ENCODE measurements at places on chromosomes 12 and 14.

- no peak for DNase-seq
These were observed 320.5 kb downstream of the CACNA1C start for GRCh38 chr12:2373307-2373706.

- DNase-seq: no peak
These were observed 130.6 kb upstream of the SINHCAF start for GRCh38 chr12:31456562-31456961.

DNA sequence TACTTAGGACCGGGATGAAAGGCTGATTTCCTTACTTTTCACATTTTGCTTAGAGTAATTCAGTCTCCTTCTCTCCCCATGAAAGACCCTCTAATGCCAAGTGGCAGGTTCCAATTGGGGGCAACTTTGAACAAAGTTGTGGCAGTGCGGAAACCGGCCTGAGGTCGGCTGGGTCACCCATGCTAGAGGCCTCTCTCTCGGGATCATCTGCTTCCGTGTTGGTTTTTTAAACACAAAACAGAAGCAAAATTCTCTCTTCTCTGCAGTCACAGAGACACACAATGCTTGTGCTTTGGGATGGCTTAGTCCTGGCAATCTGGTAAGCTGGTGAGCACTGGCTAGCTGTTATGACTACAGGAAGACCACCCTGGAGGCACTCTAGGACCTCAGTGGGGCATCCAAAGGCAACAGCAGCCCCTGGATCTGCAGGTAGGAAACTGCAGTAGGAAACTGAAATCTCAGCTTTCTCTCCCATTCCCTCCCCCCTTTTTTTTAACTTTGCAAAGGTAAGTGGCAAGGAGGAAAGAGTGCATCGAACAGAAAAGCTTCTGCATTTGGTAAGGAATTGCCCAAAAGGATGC, 102.1 kb downstream of the BCL11B start:
- DNase-seq: no peak

GRCh38 chr14:72810201-72810600, 83.7 kb downstream of the DPF3 start:
- no peak for DNase-seq

GRCh38 chr14:35212471-35213142, 79.6 kb upstream of the PSMA6 start:
- no peak for DNase-seq

GRCh38 chr14:101723061-101723595, 38.4 kb upstream of the PPP2R5C start:
- DNase-seq: no peak

DNA sequence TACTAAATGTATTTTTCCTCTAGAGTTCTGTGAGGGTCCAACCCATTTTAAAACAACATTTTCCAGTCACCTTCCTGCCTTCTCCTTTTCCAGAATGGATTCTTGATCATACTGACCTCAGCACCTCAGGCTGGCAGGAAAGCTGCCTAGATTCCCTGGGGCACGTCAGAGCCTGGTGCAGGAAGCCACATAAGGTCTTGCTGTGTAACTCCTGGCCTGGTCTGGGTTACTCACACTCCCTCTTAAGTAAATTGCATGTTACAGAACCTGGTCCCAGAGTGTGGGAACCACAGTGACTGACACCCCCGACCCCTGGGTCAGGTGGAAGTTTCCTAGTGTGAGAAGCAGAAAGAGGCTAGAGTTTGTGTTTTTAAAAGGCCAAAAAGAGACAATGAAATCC, 209.8 kb downstream of the SPTSSA start:
- DNase-seq: no peak

GRCh38 chr12:67426067-67426466, 156.9 kb downstream of the CAND1 start:
- no peak for DNase-seq

DNA sequence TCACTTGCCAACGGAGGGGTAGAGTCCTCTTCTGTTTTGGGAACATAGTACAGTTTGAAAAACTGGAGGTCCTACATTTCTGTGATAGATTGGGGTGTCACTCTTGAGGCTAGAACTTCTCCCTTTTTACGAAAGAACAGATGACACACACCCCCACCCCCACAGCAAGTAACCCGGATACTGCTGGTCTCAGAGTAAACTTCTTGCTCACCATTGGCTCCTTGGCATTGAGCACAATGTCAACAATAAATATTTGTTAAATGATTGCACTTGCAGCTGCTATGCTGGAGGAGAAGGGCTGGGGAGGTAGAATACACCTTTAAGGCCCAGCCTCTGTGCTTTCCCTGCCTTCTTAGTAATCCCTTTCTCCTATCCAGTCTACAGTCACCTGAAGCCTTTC, 149.8 kb downstream of the TGFB3 start:
- no peak for DNase-seq

- no peak for DNase-seq
These were observed 20.4 kb downstream of the EIF2B2 start for GRCh38 chr14:75023108-75023507.

DNA sequence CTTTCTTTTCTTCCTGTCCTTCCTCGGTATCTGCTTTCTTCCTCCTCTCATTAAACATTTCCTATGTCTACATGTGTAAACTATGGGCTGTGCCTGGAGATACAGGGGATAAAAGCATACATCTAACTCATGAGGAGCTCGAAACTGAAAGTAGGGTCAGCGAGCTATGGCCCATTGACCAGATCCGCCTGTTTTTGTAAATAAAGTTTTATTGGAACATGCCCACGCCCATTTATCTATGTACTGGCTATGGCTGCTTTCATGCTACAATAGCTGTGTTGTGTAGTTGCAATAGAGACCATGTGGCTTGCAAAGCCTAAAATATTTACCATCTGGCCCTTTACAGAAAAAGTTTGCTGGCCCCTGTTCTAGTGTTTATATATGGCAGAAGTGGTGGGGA, 500.8 kb upstream of the GARIN6 start:
- DNase-seq: no peak

- DNase-seq: no peak
These were observed 84.8 kb downstream of the DPF3 start for GRCh38 chr14:72809063-72809462.

GRCh38 chr12:30779578-30779977, 24.8 kb upstream of the CAPRIN2 start:
- DNase-seq: no peak

GRCh38 chr12:77133566-77133965, 68.2 kb upstream of the E2F7 start:
- no peak for DNase-seq

DNA sequence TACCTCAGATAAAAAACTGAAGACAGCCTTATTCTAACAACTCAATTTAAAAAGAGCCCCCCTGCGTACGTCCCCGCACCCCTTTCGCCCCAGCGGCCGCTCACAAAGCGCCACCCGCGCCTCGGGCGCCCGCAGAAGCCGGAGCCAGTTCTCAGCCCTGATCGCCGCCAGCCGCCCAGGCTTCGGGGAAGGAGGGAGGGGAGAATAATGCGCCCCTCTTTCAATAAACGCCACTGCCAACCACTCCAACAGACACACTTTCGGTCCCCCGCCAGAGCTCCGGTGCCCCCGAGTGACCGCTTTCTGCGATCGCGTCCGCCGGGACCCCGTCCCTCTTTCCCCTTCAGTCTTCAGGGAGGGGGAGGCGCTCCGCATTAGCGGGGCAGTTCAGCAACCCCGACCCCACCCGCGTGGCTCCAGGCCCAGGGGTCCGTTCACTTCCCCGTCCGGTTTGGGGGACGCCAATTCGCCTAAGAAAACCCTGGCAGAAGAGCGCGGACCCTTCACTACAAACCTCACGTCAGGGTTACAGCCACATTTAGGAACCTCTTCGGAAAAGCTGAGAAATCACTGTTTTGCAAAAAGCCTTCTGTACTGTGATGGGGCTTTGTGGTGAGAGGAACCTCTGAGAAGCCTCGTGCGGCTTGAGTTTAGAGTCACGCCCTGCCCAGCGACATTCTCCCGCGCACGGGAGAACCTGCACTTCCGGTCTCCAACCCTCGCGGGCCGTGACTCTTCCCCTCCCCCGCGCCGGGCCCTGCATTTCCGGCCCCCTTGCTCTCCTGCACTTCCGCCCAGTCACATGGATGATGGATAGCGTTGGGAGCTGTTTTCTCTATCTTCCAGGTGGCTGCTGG, 18.7 kb downstream of the FOXG1 start:
- DNase-seq: peak; percentile 93

GRCh38 chr14:104321802-104322130, 183.4 kb downstream of the KIF26A start:
- no peak for DNase-seq

- DNase-seq: no peak
These were observed 1.3 kb downstream of the MAX start for GRCh38 chr14:65100922-65101541.

GRCh38 chr12:52436000-52436827, 2.0 kb upstream of the KRT75 start:
- DNase-seq: no peak

DNA sequence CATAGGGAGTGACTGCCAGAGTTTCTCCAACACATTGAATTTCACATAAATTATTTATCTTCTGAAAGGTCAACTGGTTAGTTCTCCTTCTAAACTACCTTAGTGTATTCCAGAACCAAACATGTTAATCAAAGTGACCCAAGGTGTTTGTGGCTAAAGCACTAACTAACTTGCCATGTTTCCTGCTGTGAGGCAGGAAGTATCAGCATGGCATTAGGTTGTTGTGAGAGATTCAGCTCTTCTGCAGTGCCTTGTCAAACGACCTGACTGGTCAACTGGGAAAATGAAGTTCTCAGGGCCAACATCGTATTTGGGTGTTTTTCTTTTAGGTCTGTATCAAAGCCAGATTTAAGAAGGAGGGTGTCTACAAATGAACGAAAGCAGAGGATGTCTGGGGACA, 448.1 kb downstream of the APAF1 start:
- no peak for DNase-seq

DNA sequence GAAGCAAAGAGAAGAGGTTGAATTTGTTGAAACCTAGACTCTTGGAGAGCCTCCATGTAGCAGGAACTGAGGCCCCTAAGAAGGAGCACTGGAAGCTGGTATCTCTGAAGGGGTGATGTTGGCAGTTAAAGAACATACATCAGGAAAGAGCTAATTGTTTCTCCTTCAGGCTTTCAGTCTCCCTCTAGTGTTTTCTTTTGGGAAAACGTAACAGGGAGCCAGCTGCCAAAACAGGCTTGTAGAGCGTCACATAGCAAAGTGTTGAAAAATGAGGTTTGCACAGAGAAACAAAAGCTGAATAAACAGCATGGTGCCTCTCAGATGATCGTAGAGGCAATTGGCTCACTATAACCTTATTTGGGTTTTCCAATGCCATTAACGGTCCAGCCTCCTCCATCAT, 46.9 kb upstream of the CAND1 start:
- no peak for DNase-seq

GRCh38 chr14:56268673-56269072, 150.5 kb downstream of the PELI2 start:
- no peak for DNase-seq

- DNase-seq: peak; percentile 81
These were observed 54.4 kb upstream of the KCNA1 start for GRCh38 chr12:4855121-4855924.

GRCh38 chr14:102785595-102785963, 8.3 kb downstream of the TRAF3 start:
- DNase-seq: no peak

GRCh38 chr12:9509464-9510161, 98.1 kb downstream of the KLRB1 start:
- no peak for DNase-seq

GRCh38 chr12:96652870-96653269, 163.5 kb downstream of the CFAP54 start:
- peak; percentile 1 for DNase-seq

- no peak for DNase-seq
These were observed 10.0 kb upstream of the ITGA5 start for GRCh38 chr12:54429014-54429471.

GRCh38 chr14:69580009-69580577, 5.4 kb upstream of the CCDC177 start:
- peak; percentile 43 for DNase-seq

DNA sequence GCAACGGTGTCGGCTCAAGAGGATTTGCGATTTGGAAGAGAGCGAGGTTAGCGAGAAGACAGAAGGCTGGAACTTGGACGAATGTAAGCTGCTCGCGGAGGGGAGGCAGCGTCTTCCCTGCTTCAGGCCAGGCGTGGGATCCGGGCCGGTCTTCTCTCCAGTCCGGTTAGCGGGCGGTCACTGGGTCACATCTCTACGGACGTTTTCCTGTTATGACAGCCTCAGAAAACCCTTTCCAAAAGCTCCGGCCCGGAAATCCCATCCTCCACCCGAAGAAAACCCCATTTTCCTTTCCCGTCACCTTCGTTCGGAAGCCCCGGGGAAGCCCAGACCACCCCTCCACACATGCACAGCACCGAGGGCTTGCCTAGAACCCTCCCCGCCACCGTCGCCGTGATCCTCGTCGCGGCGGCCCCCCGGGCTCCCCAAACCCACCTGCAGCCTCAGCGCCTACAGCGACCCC, 268 bp downstream of the NDUFB1 start:
- no peak for DNase-seq

GRCh38 chr14:34065690-34066391, 115.0 kb upstream of the EGLN3 start:
- DNase-seq: no peak

- DNase-seq: no peak
These were observed 147.6 kb downstream of the CRADD start for GRCh38 chr12:93824514-93825500.

GRCh38 chr14:72332046-72332445, 399.8 kb downstream of the RGS6 start:
- DNase-seq: no peak
